ENCODE measurements at places on chromosomes 12 and 14.

- DNase-seq, result no peak
Measured at GRCh38 chr12:93323625-93324329, 53.9 kb upstream of the NUDT4 start.

DNA sequence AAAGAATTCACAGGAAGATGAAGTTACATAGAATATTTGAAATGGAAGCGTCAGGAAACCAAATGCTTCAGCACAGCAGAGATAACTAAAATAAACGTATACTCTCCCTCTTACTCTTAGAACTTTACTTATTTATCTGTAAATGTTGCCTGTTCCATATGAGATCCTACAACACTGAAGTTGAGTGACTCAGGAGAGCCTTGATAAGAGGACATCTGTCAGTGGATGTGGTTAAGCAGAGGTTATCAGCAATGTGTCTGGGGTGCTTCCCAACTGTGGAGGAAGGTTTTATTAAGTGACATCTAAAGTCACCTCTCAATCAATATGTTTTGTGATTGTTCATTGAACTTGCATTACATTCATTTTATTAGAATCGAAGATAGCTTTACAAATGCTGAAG lies 81.9 kb downstream of the NEDD1 start:
- no peak for DNase-seq

DNA sequence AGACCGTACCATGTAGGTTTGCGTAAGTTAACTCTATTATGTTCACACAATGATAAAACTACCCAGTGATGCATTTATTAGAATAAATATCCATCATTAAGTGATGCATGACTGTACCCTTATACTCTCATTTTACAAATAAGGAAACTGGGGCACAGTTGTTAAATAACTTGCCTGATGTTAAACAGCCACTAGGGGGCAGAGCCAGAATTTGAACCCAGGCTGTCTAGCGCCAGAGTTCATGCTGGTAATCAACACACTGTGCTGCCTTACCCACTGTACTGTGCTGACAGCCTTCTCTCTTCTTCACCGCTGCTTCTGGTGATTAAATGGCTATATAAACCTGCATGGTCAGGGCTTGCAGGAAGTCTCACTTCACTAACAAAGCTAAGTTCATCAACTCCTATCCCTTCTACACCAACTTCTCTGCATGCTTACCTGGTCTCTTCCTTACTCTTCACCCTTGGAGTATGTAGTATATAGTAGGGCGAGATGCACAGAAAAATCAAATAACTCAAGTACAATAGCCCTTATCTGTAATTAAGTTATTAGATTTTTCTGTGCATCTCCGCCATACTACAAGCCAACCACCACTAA lies 43.6 kb upstream of the APPL2 start:
- DNase-seq, result peak; percentile 26

DNA sequence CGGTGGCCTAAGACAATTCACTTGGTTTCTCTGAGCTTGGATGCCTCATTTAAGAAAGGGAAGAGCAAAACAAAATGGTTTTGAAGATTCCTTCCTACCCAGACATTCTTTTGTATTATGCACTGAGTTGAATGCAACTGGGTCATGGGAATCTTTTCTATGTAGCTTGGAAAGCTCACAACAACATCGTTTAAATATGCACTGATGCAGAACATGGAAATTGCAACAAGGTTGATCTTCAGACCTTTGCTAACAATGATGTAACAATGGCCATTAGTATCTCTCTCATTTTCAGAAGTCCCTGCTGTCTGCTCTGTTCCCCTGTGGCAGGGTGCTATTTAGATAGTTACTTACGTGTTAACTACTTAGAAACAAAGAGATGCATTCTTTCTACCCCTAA lies 30.1 kb upstream of the IGF1 start:
- DNase-seq, result no peak

DNA sequence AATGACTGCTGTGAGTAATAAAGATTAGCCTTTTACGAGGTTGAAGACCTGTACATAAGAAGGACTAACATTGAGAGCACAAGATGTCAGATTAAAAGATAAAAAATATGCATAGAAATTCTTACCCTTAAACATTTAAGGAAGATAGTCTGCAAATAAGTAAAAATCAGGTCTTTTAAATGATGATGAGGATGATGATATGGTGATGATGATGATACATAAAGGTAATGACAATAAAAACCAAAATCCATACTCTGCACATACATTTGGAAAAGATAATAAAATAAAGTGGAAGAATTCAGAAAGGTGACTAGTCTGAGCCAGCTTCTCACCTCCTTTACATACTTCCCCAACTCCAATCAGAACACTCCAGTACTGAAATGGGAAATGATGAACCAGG lies 124.5 kb downstream of the PTCSC3 start:
- no peak for DNase-seq
